Sigmoid colon (tissue), 7 donors: ENCODE measurements at places on chromosomes 3 and 15. TPM values are rescaled to one million over a fixed set of nuclear protein-coding genes. Genes with fewer than 3 reads are reported as not detected.

DNA sequence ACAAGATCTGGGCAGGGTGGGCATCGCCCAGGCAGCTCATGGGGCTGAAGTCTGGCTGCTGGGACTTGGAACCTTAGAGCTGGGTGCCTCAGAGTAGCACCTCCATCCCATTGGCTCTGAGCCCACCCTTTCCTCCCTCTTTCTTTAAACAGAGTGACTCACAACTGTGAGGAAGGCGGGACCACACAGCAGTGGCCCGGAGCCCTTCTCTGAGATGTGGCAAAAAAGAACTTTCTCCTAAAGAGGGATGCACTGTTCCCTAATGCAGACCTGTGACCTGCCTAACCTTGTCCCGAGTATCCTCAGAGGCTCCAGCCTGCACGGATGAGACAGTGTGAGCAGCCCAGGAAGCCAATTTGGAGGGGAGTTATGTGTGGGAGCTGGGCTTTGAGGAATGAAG, 23.6 kb downstream of the PRR20G start:
- DNase-seq: no peak

Gene PLSCR4
- polyA plus RNA-seq: 32.4 TPM

DNA sequence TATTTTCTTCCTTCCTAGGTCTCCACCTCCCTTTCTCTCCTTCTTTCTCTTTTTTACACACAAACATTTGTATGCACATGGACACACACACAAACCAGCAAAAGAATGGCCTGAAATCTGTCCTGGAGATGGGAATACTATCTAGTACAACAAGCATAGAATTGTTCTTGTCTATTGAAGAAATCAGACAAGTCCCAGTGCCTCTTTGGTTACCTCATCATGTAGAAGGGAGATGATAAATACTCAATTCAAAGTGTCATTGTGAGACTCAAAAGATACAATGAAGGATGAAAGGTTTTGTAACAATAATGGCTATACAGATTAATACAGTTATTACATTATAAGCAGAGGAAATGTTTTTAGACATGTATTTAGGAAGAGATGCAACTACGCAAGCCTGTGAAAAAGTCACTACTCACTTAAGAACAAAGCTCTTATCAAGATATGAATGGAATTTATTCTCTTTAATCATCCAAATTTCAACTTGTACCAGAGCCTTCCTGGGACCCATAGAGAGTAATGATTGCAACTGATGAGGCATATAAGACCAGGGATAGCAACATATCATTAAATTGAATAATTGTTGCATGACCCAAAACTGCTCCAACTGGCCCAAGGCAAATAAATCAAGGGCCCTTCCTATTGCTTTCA, 43.2 kb downstream of the P3H2 start:
- DNase-seq: no peak

GRCh38 chr3:43286841-43287499, 630 bp downstream of the SNRK start:
- no peak for DNase-seq

- no peak for DNase-seq
Measured at GRCh38 chr3:155326901-155327300, 33.4 kb upstream of the STRIT1 start.

GRCh38 chr3:132464066-132464465, 46.8 kb downstream of the DNAJC13 start:
- DNase-seq: no peak

Gene SPTSSB
- polyA plus RNA-seq: 0.46 TPM

GRCh38 chr3:5035113-5035512, 55.9 kb downstream of the BHLHE40 start:
- no peak for DNase-seq

Gene SNTN
- polyA plus RNA-seq: not detected

DNA sequence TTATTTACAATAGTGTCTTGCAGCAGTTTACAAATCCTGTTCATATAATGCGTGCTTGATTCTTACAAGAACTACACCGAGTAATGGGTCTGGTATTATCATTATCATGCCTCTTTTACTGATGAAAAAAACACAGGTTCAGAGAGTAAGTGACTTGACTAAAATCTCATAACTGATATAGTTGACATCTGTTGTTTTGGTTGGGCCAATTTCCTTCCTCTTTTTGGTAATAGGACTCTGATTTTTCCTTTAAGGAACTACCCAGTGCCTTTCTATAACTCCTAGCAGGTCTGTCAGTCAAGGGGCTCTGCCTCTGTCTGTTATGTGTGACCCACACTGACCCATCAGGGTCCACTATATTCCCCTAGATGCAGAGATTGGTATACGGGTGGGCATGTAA, 14.6 kb upstream of the BLOC1S6 start:
- DNase-seq: no peak

- DNase-seq: no peak
Measured at GRCh38 chr3:161694682-161695564, 198.3 kb downstream of the OTOL1 start.

Gene GREM1
- 16.2 TPM for polyA plus RNA-seq

Gene KCTD6
- 6.0 TPM for polyA plus RNA-seq

GRCh38 chr3:150503402-150504099, 42.7 kb downstream of the SERP1 start:
- DNase-seq: no peak

- no peak for DNase-seq
Measured at GRCh38 chr15:83721031-83721430, 67.1 kb downstream of the ADAMTSL3 start.

Gene PLXND1
- polyA plus RNA-seq: 42.0 TPM

Gene GOLGA8T
- not detected for polyA plus RNA-seq

Gene GOLGA6A
- not detected for polyA plus RNA-seq

Gene HIGD1A
- 1,597 TPM for polyA plus RNA-seq
